Foreskin keratinocyte (primary cell): ENCODE measurements at places on chromosomes 12 and 14. TPM values are rescaled to one million over a fixed set of nuclear protein-coding genes. Genes with fewer than 3 reads are reported as not detected.

The GPRC5A gene
- 9.3 and 14.2 TPM in 2 replicates for total RNA-seq

The SIRT4 gene
- 0.49 and 0.54 TPM in 2 replicates for total RNA-seq

The KCNJ8 gene
- not detected in 2 replicates for total RNA-seq

The GOLT1B gene
- total RNA-seq = 33.9 and 41.9 TPM in 2 replicates

The SENP1 gene
- 18.3 and 20.8 TPM in 2 replicates for total RNA-seq

The SERPINA1 gene
- total RNA-seq = 0.14 and 0.20 TPM in 2 replicates

The KRT81 gene
- not detected in 2 replicates for total RNA-seq

The KRT85 gene
- not detected in 2 replicates for total RNA-seq

The KRT4 gene
- 0.11 TPM in 1 of 2 replicates, not detected in the other for total RNA-seq

The KCNA5 gene
- total RNA-seq = not detected in 2 replicates

The IRF2BPL gene
- total RNA-seq = 20.2 and 20.7 TPM in 2 replicates

The COX8C gene
- not detected in 2 replicates for total RNA-seq

The SYNDIG1L gene
- not detected in 2 replicates for total RNA-seq

The EIF2S3B gene
- 0.54 and 9.3 TPM in 2 replicates for total RNA-seq

GRCh38 chr14:45267071-45267470, 14.1 kb upstream of the MIS18BP1 start:
- DNase-seq = no peak

DNA sequence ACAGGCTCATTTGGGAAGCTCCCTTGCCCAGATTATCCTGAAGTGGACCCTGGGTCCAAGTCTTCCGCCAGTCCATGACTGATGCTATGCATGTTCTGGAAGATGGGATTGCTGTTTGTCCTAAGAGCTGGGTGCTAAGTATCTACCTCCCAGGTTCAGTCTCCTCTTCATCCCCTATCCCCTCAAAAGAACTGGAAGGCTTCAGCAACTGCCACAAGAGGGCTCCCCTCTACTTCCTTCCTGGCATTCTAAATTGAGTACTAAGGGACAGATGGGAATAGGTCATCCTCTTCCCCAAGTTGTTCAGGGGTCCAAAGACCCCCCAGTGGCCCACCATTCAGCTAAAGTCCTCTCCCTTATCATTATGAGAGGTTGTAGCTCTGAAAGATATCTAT, 9.0 kb upstream of the FKBP11 start:
- no peak for DNase-seq

DNA sequence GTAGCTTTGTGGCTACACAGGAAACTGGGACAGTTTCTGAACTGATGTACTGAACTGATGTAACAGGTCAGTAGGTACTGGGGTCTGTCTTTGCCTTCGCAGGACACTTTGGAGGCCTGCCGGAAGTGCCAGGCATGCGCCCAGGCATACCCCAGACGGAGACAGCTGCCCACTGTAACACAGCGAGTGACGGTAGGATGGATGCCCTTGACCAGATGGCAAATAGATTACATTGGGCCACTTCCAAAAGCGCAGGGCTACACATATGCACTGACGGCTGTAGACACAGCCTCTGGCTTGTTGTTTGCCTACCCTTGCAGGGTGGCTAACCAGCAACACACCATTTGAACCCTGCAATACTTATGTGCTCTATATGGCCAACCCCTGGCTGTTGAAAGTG, 94.1 kb upstream of the TMPO start:
- DNase-seq = no peak

- no peak for DNase-seq
Measured at GRCh38 chr12:56991319-56992246, 14.8 kb downstream of the ZBTB39 start.

GRCh38 chr12:98513379-98514322, 1.7 kb upstream of the TMPO start:
- DNase-seq = no peak

DNA sequence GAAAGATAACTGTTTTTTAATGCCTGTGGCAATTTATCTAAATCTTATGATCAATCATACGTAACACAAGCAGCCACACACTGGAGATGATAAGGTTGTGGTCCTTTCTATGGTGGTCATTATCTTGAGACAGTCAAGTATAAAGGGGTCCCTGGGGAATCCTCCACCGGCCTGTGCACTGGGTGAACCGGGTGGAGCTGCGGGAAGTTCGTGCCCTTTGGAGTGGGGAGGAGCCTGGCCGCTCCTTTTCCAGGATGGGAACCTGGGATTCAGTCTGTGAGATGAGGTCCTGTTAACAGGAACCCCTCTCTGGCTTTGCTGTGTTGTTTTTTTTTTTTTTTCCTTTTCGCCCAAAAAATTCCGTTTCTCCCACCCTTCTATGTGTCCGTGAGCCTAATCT, 167.5 kb upstream of the RPL10L start:
- DNase-seq = no peak

DNA sequence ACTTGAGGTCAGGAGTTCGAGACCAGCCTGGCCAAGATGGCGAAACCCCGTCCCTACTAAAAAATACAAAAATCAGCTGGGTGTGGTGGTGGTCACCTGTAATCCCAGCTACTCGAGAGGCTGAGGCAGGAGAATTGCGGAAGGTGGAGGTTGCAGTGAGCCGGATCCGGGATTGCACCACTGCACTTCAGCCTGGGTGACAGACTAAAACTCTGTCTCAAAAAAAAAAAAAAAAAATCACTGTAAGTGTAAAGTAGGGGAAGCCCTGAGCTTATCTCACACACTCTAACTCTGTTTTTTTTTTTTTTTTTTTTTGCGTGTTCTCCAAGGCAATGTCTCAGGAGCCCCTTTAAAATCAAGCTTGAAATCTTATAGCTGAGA, 421 bp upstream of the RBMS2 start:
- no peak for DNase-seq

DNA sequence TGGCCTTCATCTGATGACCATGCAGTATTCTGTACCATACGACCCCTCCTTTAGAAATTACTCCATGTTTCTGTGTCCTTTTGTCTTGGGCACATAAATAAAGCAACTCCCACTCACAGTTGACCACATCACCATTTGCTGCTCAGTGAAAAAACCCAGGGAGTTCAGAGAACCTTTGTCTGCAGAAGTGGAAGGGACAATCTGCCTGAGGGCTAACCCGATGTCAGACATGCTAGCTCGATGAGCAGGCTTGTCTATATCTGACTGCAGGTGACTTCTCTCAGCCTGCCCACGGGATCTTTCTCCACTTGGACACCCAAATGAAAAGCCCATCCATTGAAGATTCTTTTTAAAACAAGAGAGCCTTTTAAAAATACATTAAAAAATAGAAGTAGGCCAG, 45.7 kb upstream of the GRIP1 start:
- no peak for DNase-seq

DNA sequence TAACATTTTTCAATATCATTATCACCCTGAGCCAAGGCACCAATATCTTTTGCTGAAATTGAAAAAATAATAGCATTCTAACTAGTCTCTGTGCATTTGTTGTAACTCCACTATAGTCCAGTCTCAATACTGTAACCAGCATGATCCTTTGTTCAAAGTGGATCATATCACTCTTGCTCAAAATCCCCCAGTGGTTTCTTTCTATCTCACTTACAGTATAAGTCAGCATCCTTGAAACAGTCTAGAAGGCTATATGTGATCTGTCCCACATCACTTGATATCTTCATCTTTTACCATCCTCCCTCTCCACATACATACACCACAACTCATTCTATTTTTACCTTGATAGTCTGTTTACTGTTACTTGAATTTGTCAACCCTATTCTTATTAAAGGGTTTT, 435.7 kb downstream of the CCER1 start:
- no peak for DNase-seq

DNA sequence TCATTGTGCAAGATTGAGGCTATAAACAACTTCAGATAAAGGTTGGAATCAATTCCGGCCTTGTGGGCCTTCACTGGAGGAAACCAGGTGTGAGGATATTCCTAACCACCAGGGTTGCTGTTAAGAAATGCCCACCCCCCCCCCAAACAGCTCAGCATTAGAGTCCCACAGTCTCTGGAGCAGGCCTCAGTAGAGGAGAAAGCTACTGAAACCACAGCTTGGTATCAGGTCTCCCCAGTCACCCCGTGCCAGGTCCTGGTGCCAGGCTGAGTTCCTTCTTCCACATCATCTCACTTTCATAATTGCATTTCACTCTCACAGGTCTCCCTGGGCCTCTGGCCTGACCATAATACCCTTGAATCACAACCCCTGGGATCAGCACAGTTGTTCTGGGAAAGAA, 12.5 kb downstream of the GALNT6 start:
- DNase-seq = no peak

- DNase-seq = peak; percentile 58
Measured at GRCh38 chr12:71662849-71663560, 643 bp downstream of the ZFC3H1 start.

DNA sequence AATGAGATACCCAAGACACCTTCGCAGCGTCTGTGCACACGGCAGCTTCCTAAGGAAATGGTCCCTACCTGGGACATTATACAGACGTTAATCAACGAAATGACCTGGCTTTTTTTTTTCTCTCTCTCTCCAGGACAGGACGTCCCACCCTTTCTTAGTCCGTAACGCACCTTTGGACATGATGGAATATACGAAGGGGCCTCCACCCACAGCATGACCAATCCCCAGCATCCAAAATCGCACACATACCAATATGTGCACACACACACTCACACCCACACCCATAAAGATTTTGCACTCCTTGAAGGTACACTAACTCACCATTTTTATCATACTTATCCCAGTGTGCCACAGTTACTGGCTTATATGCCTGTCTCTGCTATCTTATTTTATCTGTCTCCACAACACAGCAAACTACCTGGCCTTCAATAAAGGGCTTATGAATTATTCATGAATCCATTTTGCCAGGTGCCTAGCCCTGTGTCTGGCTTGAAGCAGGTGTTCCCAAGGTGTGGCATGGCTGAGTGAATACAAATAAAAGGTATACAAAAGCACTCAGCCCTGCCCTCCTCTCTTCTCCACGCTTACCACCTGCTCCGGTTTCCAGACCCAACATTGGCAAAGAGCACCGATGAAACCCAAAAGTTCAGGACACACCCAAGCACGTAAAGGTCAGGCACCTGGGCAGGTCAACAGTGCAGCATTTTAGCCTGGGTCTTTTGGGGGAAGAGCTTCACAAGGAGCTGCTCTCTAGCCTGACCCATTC, 2.2 kb downstream of the SCNN1A start:
- DNase-seq = no peak

DNA sequence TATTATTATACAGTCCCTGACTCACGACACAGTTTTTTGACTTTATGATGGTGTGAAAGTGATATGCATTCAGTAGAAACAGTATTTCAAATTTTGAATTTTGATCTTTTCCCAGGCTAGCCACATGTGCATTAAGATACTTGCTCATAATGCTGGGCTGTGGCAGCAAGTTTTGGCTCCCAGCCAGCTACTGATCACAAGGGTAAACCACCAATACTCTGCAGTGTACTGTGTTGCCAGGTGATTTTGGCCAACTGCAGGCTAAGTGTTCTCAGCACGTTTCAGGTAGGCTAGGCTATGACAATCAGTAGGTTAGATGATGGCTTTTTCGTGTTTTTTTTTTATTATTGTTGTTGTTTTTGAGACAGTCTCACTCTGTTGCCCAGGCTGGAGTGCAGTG, 69.4 kb upstream of the ACTN1 start:
- DNase-seq = no peak

DNA sequence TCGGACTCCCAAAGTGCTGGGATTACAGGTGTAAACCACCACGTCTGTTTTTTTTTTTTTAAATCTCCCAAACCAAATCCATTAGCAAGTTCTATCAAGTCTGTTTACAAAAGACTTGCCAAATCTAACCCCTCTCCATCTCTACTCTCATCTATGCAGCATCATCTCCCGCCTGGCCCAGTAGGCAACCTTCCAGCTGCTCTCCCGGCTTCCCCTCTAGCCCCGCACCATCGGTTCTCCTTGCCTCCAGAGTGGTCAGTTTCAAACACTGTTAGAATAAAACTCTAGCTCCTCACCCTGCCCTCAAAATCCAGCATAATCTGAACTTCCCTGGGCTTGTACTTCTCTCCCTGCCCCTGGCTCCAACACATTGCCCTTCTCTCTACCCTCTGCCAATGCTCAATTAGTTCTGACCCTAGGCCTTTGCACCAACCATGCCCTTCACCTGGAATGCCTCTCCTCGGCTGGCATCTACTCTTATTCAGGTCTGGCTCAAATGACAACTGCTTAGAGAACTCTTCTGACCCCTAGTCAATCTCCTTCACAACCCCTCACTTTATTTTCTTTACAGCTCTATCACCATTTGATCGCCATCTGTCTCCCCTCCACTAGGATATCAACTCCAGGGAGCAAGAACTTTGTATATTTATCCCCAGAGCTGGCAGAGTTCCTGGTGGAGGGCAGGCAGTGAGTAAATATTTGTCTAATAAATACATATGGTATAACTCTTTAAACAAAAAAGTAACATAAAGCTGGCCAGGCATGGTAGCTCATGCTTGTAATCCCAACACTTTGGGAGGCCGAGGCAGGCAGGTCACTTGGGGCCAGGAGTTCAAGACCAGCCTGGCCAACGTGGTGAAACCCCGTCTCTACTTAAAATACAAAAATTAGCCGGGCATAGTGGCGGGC, 4.9 kb downstream of the WSB2 start:
- no peak for DNase-seq

DNA sequence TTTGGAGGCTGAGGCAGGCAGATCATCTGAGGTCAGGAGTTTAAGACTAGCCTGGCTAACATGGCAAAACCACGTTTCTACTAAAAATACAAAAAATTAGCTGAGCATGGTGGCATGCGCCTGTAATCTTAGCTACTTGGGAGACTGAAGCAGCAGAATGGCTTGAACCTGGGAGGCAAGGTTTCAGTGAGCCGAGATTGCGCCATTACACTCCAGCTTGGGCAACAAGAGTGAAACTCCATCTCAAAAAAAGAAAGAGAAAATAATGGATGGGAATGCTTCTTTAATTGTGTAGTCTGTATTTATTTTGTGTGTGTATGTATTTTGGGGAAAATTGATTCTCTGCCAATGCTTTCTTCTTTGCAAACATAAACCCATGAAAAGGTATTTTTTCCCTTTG, 32.5 kb downstream of the SRGAP1 start:
- no peak for DNase-seq

DNA sequence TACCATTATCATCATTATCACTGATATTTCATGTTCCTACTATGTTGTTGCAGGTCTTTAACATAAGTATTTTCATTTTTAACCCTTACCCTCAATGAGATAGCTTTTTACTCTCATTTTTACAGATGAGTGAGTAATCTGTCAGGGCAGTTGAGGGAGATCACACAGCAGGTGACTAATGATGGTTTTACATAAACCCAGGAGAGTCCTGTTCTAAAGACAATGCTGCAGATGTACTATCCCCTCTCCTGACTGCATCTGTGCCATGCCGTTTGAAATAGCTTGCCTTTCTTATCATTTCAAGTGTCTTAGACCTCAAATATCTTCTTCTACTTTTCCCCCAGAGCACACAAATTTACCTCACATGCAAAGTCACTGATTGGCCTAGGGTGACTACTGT, 1552.1 kb upstream of the SEL1L start:
- no peak for DNase-seq
